T-cell (primary cell): ENCODE measurements at places on chromosomes 5 and 9. TPM values are rescaled to one million over a fixed set of nuclear protein-coding genes. Genes with fewer than 3 reads are reported as not detected.

Gene STK32A
- not detected for total RNA-seq

Gene PDE8B
- total RNA-seq, result not detected

Gene SLC4A9
- not detected for total RNA-seq

Gene PKD2L2
- not detected for total RNA-seq

DNA sequence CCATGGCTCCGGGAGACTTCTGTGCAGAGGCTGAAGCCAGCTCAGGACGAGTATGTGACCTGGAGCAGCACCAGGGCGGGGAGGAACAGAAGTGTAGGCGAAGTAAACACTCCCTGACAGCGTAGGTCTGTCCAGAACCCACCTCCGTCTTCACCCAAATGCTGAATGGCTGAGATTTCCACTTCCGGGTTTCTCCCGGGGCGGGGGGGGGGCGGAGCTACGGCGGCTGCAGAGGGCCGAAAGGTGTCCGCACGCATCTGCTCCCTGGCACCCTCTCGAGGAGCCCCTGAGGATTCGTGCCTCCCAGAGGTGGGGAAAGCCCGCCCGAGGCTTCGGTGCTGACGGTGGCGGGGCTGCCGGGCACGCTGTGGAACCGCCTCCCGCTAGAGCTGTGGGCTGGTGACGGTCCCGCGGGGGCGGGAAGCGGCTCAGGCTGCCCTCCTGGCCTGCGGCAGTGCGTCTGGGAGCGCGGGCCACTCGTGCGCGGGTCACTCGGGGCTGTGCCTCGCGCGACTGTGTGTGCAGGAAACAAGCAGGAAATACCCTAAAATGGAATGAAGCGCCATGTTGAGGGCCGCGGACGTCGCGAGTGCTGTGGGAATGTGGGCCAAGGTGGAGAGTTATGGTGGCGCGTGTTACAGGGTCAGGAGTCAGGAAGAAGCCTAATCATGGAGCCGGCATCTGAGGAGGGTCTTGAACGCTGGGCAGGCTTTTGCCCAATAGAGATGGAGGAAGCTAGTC, 1425.4 kb downstream of the FOXD4L5 start:
- H3K27me3 ChIP-seq, result no peaks in the 10 kb centered on the region
- no peaks in the 10 kb centered on the region for H3K4me1 ChIP-seq
- H3K4me3 ChIP-seq, result peak overlapping the region; percentile 33
- no peaks in the 10 kb centered on the region for H3K36me3 ChIP-seq
- H3K27ac ChIP-seq, result peak overlapping the region; percentile 23

GRCh38 chr9:91694081-91694870, 255.8 kb downstream of the ROR2 start:
- H3K4me1 ChIP-seq, result no peaks in the 10 kb centered on the region
- H3K27ac ChIP-seq, result peak overlapping the region; percentile 22
- peak; percentile 20 for DNase-seq
- H3K36me3 ChIP-seq, result no peaks in the 10 kb centered on the region

- H3K36me3 ChIP-seq, result no peaks in the 10 kb centered on the region
- H3K27ac ChIP-seq, result no peak overlapping the region
- DNase-seq, result no peak
- no peak overlapping the region for H3K4me3 ChIP-seq
- H3K27me3 ChIP-seq, result no peaks in the 10 kb centered on the region
Observed at GRCh38 chr5:54458221-54458620, 2.7 kb downstream of the HSPB3 start.

GRCh38 chr5:88235828-88236227, 32.8 kb downstream of the TMEM161B start:
- H3K4me1 ChIP-seq, result no peaks in the 10 kb centered on the region
- no peak overlapping the region for H3K27ac ChIP-seq
- no peaks in the 10 kb centered on the region for H3K27me3 ChIP-seq
- no peaks in the 10 kb centered on the region for H3K36me3 ChIP-seq
- H3K4me3 ChIP-seq, result no peak overlapping the region

DNA sequence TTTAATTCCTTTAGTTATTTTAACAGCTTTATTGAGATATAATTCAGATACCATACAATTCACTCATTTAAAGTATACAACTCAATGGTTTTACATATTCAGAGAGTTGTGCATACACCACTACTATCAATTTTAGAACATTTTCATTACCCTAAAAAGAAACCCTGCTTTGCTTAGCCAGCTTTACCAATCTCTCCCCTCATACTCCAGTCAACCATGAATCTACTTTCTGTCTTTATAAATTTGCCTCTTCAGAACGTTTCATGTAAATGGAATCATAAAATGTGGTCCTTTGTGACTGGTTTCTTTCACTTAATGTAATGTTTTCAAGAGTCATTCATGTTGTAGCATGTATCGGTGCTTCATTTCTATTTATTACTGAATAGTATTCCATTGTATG, 24.9 kb downstream of the NIM1K start:
- no peaks in the 10 kb centered on the region for H3K27me3 ChIP-seq
- no peaks in the 10 kb centered on the region for H3K4me1 ChIP-seq
- no peak overlapping the region for H3K4me3 ChIP-seq
- H3K36me3 ChIP-seq, result no peaks in the 10 kb centered on the region
- no peak overlapping the region for H3K27ac ChIP-seq

- H3K27me3 ChIP-seq, result no peaks in the 10 kb centered on the region
- no peak overlapping the region for H3K4me3 ChIP-seq
- no peaks in the 10 kb centered on the region for H3K4me1 ChIP-seq
- H3K27ac ChIP-seq, result no peak overlapping the region
Observed at GRCh38 chr9:121085661-121086060, 10.9 kb downstream of the CNTRL start.

DNA sequence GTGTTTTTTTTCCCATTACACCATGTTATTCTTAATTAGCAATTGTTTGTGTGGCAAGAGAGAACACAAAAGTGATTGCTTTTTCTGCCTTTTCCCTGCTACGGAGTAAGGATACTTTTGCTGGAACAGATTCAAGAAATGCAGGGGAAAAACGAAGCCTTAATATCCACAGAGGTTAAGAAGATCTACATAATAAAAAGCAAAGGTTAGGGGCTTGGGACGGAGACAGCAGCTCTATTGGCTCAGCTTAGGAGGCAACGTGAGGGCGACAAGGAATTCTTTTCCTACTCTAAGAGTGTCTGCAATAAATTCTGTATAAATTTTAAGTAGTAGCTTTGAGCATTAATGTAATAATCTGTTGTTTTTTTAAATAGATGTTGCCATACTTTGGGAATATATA, 693.3 kb downstream of the DTWD2 start:
- no peak overlapping the region for H3K27ac ChIP-seq
- H3K4me3 ChIP-seq, result no peak overlapping the region
- H3K36me3 ChIP-seq, result no peaks in the 10 kb centered on the region
- H3K27me3 ChIP-seq, result no peaks in the 10 kb centered on the region

DNA sequence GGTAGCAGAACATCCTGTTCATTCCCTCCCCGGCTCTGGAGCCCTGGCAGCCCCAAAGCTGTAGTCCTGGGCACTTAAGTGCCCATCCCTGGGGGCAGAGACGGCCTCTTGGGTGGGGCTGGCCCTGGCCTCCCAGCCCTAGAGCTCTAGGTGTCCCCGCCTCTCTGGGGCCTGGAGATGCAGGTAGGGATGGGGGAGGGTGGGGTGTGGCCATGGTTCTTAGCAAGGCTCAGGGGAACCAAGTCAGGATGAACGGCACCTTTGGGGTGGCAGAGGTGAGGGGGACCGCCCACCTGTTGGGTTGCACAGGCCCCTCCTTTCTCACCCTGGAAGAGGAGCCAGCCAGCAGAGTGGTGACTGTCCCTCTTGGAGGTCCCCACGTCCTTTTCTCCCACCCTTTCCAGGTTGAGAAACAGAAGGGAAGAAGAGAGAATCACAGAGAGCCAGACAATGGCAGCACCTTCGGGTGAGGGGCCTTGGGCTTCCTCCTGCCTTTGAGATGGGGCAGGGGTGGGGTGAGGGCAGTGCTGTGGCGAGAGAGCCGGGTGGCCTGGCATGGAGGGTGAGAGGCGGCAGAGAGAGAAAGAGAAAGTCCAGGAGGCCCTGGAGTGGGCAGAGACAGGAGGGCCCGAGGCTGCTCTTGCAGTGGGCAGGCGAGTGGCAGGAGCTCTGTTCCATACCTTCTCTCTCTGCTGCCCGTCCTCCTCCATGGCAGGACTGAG, 2.3 kb downstream of the CRAT start:
- no peak overlapping the region for H3K4me3 ChIP-seq
- no peak for DNase-seq

GRCh38 chr5:132052520-132052919, 7.9 kb upstream of the IL3 start:
- no peak for DNase-seq
- no peaks in the 10 kb centered on the region for H3K4me1 ChIP-seq
- H3K4me3 ChIP-seq, result no peak overlapping the region
- peaks cover 17% of the 10 kb centered on the region for H3K27me3 ChIP-seq

- H3K27ac ChIP-seq, result peak overlapping the region; percentile 100
- peak overlapping the region; percentile 94 for H3K4me3 ChIP-seq
Observed at GRCh38 chr9:33024126-33024965, 727 bp upstream of the DNAJA1 start.

DNA sequence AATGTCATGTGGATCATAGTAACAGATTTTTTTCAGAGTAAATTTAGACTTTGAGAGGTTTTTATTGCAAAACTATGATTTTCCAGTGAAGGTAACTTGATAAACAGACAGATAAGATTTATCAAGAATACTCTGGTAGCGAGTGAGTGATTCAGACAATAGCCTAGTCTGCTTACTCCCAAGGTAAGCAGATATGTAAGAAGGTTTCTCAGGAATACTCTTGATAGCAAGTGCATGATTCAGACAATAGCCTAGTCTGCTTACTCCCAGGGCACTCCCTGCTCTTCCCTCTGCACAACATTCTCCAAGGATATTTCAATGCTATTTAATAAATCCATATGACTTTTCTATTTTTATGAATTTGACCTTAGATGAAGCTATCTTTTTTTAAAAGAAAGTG, 1881.5 kb downstream of the EFNA5 start:
- H3K27ac ChIP-seq, result no peak overlapping the region
- no peaks in the 10 kb centered on the region for H3K4me1 ChIP-seq
- no peaks in the 10 kb centered on the region for H3K27me3 ChIP-seq
- no peaks in the 10 kb centered on the region for H3K36me3 ChIP-seq
- no peak overlapping the region for H3K4me3 ChIP-seq
- no peak for DNase-seq

DNA sequence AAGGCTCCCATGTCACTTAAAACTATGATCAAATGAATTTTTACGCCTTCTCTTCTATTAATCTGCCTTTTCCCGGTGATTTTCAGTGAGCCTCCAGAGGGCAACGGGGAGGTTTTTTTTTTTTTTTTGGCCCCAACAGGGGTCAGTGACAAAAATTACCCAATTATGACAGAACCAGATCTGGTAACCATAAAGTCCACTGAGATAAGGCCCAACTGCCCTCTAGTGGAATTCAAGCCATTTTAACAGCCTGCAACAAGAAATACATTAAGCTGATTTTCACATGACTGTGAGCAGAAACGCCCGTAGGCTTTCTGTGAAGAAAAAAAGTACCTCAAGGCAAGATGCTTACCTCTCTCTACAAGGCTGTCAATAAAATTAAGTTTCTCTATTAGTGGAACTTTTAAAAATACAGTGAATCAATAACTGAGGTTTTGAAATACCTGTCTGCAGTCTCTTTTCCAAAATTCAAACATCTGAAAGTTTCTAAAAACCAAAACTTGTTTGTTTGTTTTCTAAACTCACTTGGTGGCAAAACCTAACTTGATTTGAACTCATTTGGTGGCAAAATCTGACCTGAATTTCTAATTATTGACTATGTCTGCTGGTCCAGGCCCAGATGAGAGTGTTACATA, 49.7 kb upstream of the FST start:
- no peak overlapping the region for H3K27ac ChIP-seq
- H3K27me3 ChIP-seq, result peaks cover 6% of the 10 kb centered on the region
- no peak overlapping the region for H3K4me3 ChIP-seq
- no peaks in the 10 kb centered on the region for H3K4me1 ChIP-seq
